ENCODE measurements at places on chromosomes 13 and 19.
A peak's percentile ranks its signal among the peaks of the same experiment; 100 is the strongest.

DNA sequence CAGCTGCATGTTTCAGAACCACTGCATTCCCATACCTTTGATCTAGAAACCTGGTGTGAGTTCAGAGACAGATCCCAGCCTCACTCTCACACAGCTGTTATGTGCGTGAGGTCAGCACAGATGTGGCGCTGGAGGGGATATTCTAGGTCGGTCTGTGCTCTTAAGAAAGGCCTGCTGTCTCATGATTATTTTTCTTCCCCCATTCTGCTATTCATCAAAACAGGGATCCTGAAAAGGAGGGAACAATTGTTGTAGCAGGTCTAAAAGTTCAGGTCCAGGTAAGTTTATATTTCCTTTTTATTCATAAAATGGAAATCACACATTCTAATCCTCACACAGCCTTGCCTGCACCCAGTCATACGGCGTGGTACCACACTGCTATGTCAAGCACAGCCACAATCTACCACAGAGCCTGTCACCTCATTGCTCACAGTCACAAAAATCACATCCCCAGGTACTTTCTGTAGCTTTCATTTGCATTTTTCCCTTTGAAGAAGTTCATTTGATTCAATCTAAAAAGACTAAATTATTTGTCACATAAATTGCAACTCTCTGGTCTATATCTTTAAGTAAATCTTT is 867 bp downstream of the ZNF546 start:
- DNase-seq = no peak

- DNase-seq = no peak
Measured at GRCh38 chr13:88602786-88603777, 931.9 kb downstream of the SLITRK5 start.

GRCh38 chr19:53865523-53865917 is 2.2 kb upstream of the MYADM start:
- no peak for DNase-seq

DNA sequence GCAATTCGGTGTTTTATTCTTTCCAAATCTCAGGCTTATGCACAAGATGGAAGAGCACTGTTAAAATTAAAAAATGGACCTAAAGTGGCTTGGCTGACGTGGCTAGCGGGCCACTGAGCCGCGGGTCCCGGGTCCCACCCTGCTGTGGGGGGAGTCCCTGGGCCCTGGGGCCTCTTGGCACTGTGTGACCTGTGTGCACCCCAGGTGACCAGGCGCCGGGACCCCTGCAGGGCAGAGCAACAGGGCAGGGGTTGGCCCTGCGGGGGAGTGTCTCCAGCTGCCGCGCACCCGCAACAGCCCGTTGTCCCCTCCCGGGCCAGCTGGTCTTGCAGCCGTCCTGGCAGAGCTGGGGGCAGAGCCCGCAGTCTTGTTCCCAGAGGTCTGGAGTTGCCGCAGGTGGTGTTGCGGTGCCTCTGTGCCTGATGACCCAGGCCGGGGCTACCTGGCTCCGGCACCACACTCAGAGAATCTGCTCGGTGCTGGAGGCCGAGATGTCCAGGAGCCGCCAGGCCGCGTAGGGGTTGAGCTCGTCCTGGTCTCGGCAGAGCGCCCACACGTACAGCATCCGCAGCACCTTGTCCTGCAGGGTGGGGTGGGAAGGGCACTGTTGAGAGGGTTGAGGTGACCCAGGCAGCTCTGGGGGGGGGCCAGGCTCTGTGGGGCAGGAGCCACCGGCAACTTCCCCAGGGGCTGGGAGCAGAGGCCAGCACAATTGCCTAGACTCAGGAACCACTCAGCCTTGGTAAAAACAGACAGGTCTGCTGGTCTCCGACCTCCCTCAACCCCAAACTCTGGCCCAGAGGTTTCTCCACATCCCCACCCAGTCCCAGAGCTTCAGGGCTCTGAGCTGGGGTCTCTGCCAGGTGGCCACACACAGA is 1.0 kb upstream of the CTXN1 start:
- no peak for DNase-seq

DNA sequence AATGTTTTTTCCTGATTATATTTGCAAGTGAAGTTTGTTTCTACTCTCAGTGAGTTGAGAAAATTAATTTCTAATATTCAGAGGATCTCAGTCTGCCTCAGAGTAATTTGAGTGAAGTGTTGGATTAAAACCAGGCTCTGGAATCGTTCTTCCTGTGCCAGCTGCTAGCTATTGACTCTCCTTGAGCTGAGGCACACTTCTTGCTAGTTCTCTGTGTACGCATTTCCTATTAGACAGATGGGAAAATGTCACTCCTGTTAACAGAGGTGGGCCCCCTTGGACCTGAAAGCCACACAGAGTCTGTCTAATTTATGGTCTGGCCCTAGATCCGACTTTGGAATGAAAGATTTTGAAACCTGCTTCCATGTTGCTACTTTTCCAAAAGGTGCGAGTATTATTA is 107.6 kb upstream of the RNF113B start:
- no peak for DNase-seq

DNA sequence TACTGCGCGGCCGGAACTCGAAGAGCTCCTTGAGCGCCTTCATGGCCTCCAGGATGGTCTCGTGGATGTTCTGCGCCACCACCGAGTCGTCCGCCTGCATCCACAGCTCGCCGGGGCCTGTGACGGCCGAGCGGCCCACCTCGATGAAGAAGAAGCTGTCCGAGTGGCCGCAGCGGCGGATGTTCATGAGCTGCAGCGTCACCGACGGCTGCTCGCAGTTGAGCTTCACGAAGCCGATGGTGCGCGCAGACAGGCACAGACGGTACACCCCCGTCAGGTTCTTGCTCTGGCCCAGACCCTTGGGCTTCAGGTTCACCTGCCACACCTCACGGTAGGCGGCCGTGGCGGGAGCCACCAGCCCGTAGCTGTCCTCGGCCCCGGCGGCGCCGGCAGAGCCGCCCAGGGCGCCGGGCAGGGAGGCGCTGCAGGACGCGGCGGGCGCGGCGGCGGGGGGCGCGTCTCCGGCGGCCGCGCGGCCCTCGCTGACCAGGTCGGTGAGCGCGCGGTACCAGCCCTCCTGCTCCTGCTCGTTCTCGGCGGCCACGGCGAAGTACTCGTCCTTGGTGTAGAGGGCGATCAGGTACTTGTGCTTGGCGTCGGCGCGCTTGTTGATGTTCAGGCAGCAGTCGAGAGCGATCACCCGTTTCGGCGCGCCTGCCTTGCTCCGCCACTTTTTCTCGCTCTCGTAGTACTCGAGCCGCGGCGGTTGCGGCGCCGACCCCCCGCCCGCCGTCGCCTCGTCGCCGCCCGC is 1.1 kb downstream of the IRS2 start:
- peak; percentile 36 for DNase-seq

GRCh38 chr19:37989855-37990254 is 82.8 kb downstream of the SIPA1L3 start:
- no peak for DNase-seq

- no peak for DNase-seq
Measured at GRCh38 chr19:12295191-12295590, 508 bp upstream of the ZNF44 start.

GRCh38 chr13:34048652-34049051 is 230.7 kb downstream of the RFC3 start:
- no peak for DNase-seq

DNA sequence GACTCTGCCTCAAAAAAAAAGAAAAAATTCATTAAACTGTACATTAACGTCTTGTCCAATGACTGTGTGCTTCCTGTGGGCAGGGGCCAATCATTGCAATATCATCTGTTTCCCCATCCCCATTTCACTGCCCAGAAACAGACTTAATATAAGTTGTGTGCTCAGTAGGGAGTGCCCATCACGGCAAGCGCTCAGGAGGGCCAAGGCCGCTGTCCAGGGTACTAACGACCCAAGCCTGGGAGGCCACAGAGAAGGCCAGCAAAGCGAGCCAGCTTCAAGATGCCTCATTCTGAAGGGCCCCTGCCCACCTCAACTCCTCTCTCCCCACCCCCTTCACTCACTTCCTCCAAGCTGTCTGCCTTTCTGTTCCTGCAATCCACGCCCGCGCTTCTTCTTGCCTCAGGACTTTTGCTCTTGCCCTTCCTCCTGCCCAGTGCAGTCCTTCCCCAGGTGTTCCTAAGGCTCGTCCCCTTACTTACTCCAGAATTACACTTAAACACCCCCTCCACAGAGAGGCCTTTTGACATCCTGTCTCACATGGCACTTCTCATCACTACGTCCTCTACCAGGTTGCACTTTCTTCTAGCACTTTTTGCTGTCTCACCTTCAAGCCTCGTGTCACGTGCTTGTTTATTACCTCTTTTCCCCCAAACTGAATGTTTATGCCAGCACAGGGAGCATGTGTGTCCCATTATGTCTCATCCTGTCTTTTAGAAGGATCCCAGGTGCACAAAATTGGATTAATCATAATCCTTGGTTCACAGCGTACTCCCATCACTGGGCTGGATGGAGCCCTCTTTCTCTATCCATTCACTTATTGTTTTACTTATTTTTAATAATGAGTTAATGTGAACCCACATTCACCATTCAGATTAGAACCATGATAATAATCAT is 11.3 kb upstream of the POU2F2 start:
- DNase-seq = peak; percentile 60

DNA sequence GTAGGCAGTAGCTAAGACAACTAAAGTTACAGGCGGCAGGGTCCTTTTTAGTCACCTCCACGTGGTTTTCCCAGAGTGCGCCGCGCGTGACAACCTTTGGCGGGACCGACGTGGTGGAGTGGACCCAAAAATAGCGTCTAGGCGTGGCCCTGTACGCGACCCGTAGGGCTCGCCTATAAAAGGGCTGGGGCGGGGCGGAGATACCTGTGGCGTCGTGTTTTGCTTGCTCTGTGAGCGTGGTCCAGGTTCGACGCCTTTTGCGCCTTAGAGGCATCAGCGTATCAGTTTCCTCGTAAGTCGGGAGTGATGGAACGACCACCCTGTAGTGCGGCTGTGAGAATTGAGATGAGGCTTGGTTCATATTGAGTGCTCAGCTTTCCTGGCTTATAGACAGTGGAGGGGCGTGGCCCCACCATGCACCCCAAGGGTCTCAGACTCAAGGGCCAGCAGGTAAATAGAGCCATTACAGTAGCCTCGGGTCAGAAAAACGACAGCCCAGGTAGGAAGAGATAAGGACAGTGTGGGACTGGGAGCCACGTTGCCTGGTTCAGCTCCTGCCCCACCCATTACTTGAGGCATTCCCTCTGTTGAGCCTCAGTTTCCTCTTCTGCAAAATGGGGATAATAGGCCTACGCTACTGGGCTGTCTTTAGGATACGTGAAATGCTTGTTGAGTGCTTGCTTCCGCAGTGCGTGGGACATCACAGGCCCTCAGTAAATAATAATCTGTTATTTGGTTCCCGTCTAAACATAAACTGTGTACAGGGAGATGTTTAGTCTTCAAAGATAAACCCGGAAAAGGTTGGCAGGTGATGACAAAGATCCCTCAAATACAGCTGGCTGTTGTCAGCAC is 693 bp upstream of the TMED1 start:
- DNase-seq = peak; percentile 90

- no peak for DNase-seq
Measured at GRCh38 chr13:30744056-30744680, 8.8 kb downstream of the ALOX5AP start.

GRCh38 chr13:23561261-23561660 is 9.0 kb upstream of the TNFRSF19 start:
- no peak for DNase-seq

GRCh38 chr19:49677231-49677900 is at the start of gene PRMT1:
Gene PRMT1, plus strand, starts transcription at chr19:49677271. Its CDS starts 10 bp downstream, at chr19:49677281.
- DNase-seq = peak; percentile 40

- DNase-seq = no peak
Measured at GRCh38 chr19:50899569-50899968, 11.6 kb downstream of the KLK4 start.

DNA sequence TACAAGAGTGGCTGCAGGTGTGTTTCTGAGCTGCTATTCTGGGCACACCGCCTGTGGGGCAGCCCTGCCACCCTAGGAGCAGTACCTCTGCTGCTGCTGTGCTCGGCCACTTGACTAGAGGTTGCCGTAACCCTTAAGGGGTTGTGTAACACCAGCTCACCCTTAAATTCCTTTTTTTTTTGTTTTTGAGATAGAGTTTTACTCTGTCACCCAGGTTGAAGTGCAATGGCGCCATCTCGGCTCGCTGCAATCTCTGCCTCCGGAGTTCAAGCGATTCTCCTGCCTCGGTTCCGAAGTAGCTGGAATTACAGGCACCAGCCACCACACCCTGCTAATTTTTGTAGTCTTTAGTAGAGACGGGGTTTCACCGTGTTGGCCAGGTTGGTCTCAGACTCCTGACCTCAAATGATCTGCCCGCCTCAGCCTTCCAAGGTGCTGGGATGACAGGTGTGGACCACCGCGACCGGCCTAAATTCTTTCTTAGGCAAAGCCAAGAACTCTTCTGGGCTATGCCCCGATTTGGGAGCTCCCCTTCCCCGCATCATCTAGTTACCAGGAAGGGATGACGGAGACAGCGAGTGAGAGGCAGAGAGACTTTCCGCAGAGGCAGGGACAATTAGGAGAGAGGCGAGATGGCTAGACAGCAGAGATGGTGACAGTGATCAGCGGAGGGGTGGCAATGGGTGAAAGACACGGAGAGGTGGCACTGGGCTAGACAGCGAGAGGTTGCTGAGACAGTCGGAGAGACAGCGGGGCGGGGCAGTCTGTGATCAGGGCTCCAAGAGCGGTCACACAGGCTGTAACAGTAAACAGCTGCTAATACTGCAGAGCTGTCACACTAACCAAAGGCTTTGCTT is 4.4 kb upstream of the LILRA5 start:
- DNase-seq = no peak

GRCh38 chr13:87777387-87777786 is 106.2 kb downstream of the SLITRK5 start:
- no peak for DNase-seq

- DNase-seq = peak; percentile 73
Measured at GRCh38 chr19:44648631-44649251, 5.0 kb downstream of the PVR start.

DNA sequence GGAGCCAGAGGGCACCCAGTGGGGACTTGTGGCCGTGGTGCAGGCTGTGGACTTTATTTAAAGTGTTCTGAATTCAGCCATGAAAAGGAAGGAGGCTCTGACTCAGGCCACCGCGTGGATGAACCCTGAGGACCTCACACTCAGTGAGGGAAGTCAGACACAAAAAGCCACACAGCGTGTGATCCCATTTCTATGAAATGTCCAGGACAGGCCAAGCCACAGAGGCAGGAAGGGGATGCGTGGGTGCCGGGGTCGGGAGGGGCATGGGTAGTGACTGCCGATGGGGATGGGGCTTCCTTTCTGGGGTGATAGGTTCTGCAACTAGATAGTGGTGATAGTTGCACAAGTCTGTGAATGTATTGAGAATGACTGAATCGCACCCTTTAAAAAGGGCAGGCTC is 8.7 kb upstream of the ZBTB7A start:
- DNase-seq = no peak

- no peak for DNase-seq
Measured at GRCh38 chr13:33250609-33251008, 34.9 kb downstream of the STARD13 start.

DNA sequence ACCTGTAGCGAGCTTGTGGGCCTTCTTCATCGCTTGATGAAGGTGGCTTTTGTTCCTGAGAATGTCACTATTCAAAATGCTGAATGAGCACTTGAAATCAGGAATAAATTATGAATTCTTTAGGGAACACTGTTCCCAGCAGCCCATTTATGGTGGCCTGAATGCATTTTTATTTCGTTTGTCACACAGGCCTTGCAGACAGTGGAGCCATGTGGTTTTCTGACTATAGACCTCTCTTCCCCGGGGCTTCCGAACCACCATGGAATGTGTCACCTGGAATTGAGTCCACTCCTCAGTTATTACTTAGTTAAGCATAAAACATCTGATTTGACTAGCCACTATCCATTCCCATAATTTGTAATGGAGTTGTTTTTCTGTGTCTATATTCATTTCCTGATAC is 396.9 kb downstream of the IRS2 start:
- no peak for DNase-seq
